ENCODE measurements at places on chromosomes 3 and 15.

GRCh38 chr3:194779729-194780224 is 94.1 kb downstream of the FAM43A start:
- DNase-seq = no peak

DNA sequence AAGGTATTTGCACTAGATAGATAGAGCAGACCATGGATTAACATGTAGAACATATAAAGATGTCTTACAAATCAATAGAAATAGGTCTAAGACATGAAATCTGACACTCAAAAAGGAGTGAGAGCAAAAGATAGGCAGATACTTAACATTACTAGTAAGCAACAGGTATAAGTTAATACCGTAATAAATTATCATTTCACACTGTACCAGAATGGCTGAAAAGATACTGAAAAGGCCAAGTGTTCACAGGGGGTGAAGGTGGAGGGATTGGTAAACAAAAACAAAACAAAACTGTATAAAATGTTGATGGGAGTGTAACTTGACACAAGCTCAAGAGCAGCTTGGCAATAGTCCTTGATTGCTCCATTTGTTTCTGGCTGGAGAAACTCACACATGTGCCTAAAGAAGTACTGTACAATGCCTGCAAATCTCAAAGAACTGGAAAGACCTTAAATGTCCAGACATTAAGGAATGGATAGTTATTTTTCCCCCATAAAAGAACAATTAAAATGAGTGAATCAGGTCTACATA is 3.5 kb downstream of the NSMCE3 start:
- DNase-seq = no peak

DNA sequence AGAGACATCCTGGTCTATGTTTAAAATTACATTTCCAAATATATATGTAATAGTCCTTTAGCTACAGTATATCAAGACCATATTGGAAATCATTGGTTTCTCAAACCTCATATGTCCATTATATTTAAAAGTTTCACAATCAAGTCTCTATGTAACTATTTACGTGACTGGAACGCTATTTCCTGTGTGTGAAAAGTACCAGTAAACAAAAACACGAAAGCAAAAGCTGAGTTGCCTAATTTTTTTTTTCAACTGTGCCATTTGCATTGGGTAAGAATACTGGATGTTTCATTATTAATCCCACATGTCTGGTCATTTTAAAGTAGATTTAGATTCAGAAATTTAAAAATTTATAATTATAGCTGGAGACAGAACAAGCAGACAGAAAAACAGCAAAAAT is 381.4 kb downstream of the TBC1D5 start:
- no peak for DNase-seq

DNA sequence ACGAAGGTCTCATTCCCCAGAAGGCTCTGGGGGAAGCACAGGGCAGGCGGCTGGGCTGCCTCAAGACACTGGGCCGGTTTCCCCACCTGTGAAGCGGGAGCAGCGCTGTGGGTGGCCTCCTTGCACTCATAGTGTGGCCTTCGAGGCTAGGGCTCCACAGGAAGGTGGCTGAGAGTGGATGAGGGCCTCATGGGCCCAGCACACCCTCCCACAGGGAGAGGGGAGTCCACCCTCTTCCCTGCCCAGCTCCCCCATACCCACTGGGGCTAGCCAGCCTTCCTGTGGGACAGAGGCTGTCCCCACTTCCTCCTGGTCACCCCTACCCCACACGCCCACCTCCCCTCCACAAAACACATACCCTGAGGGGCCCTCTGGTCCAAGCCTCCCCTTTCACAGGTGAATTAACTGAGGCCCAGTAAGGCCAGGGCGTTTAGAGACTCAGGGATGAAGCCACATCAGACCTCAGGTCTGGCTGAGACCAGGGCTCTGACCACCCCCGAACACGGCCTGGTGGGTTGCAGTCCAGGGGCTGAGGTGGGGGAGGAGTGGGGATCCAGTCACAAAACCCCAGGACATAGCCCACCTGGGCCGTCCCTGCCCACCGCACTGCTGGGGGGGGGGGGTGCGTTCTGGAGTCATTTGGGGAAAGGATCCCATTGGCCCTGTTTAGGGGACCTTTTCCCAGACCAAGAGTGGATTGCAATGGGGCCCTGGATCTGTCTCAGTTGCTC is 1.1 kb downstream of the ANPEP start:
- DNase-seq = peak; percentile 57

GRCh38 chr15:90174140-90174875 is 26.8 kb upstream of the SEMA4B start:
- DNase-seq = peak; percentile 51

DNA sequence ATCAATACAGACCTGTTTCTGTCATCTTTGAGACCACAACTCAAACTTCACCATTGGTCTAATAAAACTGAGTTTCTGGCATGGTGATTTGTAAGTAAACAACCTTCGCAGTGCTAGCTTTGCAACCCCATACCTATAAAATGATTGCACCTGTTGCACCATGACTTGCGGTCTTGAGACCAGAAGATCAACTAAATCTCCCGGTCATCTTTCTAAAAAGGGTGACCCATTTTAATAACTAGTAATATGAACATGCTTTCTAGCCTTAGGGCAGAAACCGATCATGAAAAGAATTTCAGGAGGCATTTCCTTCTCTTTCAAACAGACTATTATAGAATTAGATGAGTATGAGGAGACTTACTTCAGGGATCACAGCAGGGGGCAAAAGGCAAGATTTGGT is 151.9 kb upstream of the ZNF385D start:
- no peak for DNase-seq

DNA sequence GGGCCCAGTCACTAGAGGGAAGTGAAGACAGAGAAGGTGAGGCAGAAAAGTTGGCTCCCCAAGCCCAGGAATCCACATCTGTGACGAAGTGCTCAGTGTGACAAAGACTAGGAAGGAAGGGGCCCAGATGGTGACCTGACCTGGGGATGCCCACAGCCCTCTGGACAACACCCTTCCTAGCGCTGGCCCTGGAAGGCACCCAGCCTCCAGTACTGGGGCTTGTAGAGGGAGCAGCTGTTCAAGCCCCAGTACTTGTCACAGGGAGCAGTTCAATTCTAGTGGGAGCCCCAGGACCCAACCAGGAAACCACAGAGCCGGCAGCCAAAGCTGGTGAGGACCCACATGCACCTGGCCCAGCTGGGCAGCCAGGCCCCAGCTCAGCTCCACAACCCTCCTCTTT is 190.8 kb downstream of the XXYLT1 start:
- no peak for DNase-seq

DNA sequence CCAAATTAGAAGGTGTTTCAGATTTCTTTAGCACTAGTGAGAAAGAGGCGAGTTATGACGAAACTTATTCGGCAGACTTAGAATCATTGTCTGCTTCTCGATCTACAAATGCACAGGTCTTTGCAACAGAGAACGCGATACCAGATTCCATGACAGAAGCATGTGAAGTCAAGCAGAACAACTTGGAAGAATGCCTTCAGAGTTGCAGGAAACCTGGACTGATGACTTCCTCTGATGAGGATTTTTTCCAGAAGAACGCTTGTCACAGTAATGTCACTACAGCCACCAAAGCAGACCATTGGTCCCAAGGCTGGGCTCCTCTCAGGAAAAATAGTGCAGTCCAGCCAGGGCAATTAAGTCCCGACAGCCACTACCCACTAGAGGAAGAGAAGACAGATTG is 50.6 kb downstream of the CDAN1 start:
- DNase-seq = no peak

GRCh38 chr15:83503595-83504364 is 56.6 kb downstream of the SH3GL3 start:
- no peak for DNase-seq

- no peak for DNase-seq
Observed at GRCh38 chr15:56631765-56632164, 101.5 kb downstream of the ZNF280D start.

GRCh38 chr15:52440946-52441345 is 87.7 kb downstream of the MYO5A start:
- no peak for DNase-seq

GRCh38 chr3:149398296-149398695 is 20.8 kb upstream of the TM4SF1 start:
- DNase-seq = no peak

- DNase-seq = no peak
Observed at GRCh38 chr3:159806412-159806811, 182.2 kb upstream of the IL12A start.

DNA sequence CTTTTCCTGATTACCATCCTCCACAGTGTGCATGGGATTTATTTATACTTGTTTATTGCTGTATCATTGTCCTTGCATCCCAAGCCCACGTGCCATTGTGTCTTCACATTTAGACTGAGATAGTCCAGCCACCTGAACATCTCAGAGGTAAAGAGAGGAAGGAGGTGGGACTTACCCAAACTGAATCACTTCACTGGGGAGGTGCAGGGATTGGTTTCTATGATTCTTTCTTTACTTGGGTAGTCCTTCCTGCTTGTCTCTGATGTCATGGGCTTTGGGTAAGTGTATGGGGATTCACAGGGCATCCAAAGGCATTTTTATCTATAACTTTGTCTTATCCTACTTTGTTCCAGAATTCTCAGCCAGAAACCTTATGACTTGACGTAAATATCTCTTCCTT is 141.5 kb upstream of the UMPS start:
- DNase-seq = no peak

DNA sequence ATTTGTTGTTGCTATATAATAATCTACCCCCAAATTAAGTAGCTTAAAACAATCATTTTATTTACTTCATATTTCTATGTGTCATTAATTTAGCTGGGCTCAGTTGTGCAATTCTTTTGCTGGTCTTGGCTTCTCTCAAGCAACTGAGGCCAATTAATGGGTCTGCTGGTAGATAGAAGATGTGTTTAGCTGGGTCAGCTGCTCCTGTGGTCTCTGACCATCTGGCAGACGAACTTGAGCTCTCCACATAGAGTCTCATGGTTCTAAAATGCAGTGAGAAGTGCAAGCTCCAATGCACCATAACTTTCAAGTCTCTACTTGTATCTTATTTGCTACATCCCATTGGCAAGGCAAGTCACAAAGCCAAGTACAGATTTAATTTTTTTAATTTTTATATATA is 515.6 kb downstream of the ZIC1 start:
- DNase-seq = no peak

DNA sequence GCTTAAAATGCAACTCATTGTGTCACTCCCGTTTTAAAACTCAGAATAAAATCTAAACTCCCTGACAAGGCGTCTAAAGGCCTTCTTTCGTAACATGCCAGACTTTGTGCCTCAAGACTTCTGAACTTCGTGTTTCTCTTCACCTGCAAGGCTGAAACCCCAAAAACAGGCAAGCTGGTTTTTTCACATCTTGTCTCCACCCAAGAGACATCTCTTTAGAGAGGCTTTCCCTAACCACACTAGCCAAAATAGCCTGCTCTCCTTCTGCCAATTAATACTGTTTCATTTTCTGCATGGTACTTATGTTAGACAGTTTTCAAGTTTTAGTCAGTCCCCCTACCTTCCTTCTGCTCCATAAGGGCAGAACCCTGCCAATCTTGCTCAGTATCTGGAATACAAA is 41.6 kb downstream of the RAF1 start:
- no peak for DNase-seq

DNA sequence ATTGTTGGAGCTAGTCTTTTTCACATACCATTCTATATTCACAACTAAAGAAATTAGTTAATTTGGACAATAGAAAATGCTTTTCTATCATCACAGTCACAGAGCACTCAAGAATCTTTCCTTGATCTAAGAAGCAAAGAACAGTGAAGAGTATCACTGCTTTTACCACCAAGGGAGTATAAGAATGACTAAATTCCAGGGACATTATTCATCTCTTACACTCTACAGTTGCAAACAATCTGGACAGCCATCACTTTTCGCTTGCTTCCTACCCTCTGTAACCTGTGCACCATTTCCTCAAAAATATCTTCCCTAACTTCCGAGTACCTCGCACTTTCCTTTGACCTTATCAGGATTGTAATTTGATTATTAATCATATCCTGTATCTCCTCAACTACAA is 359.5 kb upstream of the TMCO5A start:
- no peak for DNase-seq

- no peak for DNase-seq
Observed at GRCh38 chr3:150367757-150368156, 40.3 kb upstream of the TSC22D2 start.

DNA sequence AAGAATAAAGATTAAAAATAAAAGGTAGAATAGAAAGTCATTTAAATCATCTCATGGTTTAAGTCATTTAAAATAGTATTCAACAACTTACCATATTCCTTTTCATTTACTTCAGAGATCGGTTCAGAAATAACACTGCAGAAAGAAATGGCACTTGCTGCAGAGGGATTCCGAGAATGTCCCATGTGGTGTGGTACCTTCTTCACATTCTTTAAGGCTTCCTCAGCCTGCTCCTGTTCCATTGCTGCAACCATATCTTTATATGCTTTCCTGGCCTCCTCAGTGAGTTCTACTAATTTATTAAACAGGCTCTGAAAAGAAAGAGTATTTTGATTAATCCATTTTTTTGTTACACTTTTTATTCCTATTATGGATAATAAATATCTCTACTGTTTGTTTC is 32.6 kb upstream of the SHC4 start:
- DNase-seq = no peak

GRCh38 chr3:127118366-127118765 is 74.6 kb upstream of the PRR23E start:
- DNase-seq = no peak

- DNase-seq = no peak
Observed at GRCh38 chr3:177753451-177754155, 556.3 kb upstream of the TBL1XR1 start.

GRCh38 chr15:50066666-50067065 is 52.4 kb downstream of the ATP8B4 start:
- no peak for DNase-seq

- no peak for DNase-seq
Observed at GRCh38 chr3:120113128-120114116, 19.2 kb upstream of the GSK3B start.
